Stomach (tissue), 19 donors: ENCODE measurements at places on chromosomes 3 and 15.

DNA sequence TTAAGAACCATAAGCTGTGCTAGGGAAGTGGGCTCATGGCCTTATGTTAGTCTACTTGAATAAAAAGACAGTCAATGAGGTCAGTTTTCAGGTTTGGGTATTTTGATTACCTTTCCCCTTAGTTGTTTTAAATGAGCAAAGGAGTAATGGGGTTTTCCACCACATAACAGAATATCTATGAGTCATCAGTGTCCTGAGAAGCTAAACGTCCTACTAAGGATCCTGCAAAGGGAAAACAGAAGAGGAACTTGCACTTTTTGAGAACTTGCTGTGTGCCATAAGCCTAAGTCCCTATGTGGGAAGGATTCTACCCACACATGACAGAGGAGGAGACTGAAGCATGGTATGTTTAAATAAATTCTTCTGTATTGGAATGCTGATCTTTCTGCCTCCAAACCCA lies 292.8 kb upstream of the TMC3 start:
- no peaks in the 10 kb centered on the region for H3K27me3 ChIP-seq
- H3K4me3 ChIP-seq, result no peak overlapping the region
- no peaks in the 10 kb centered on the region for H3K4me1 ChIP-seq
- H3K27ac ChIP-seq, result no peak overlapping the region
- H3K36me3 ChIP-seq, result no peaks in the 10 kb centered on the region

DNA sequence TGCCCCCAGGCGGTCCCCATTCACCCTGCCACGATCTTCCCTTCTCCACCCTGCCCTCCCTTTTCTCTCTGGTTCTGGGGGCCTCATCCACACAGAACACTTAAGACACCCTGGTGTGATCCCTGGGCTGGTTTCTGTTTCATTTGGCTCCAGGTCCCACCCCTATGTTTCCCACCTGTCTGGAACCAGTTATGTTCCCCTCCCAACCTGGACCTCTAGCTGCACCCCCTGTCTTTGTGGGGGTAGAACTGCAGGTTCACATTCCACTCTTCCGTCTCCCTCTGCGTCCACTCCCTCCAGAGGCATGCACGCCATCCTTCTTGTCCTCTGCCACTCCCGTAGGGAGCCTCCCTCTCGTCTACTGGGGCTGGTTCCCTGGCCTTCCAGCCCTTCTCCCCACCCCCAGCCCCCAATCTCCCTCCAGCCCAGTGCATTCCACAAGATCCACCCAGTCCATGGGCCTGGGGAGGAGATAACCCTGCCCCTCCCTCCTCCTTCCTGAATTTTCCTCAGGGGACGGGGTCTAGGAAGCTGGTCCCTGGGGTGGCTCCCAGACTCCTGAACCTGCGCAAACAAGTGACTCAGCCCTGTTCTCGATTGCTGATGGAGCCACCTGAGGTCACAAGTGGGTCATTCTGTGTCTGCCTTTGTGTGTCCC lies 73.8 kb downstream of the ABTB1 start:
- H3K27me3 ChIP-seq, result no peaks in the 10 kb centered on the region
- DNase-seq, result peak; percentile 61
- H3K4me3 ChIP-seq, result no peak overlapping the region
- peak overlapping the region; percentile 73 for H3K27ac ChIP-seq
- no peaks in the 10 kb centered on the region for H3K36me3 ChIP-seq
- peaks cover 63% of the 10 kb centered on the region for H3K4me1 ChIP-seq

GRCh38 chr3:195750797-195751520 lies 30.2 kb downstream of the MUC20 start:
- H3K4me1 ChIP-seq, result peaks cover 8% of the 10 kb centered on the region
- H3K36me3 ChIP-seq, result no peaks in the 10 kb centered on the region
- H3K27ac ChIP-seq, result no peak overlapping the region
- H3K4me3 ChIP-seq, result no peak overlapping the region

DNA sequence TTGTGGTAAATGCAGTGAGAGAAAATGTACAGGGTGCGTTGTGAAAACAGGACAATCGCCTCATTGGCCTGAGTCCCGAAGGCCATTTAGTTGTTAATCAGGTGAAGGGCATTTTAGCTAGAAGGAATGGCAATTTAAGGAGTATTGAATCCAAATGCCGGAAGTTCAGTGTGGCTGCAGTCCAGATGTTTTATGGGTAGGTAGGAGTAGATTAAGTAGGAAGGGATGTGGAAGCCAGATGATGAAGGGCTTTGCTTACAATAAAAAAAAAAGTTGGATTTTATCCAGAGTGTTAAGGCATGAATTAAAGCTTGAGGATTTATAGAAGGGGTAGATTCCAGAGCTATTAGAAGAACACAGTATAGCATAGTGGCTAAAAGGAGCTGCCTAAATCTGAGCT lies 572.7 kb downstream of the NLGN1 start:
- H3K4me1 ChIP-seq, result no peaks in the 10 kb centered on the region
- no peak overlapping the region for H3K27ac ChIP-seq
- no peaks in the 10 kb centered on the region for H3K27me3 ChIP-seq
- no peak overlapping the region for H3K4me3 ChIP-seq
- DNase-seq, result no peak

- H3K27ac ChIP-seq, result no peak overlapping the region
- no peak overlapping the region for H3K4me3 ChIP-seq
- H3K4me1 ChIP-seq, result no peaks in the 10 kb centered on the region
- DNase-seq, result no peak
- H3K27me3 ChIP-seq, result no peaks in the 10 kb centered on the region
Measured at GRCh38 chr15:61974118-61974517, 86.1 kb downstream of the VPS13C start.

GRCh38 chr15:75718328-75718727 lies 5.7 kb upstream of the CSPG4 start:
- no peaks in the 10 kb centered on the region for H3K36me3 ChIP-seq
- peak overlapping the region; percentile 61 for H3K27ac ChIP-seq
- no peaks in the 10 kb centered on the region for H3K27me3 ChIP-seq
- H3K4me1 ChIP-seq, result peaks cover 12% of the 10 kb centered on the region

- DNase-seq, result no peak
- no peak overlapping the region for H3K4me3 ChIP-seq
- no peaks in the 10 kb centered on the region for H3K4me1 ChIP-seq
- H3K27ac ChIP-seq, result no peak overlapping the region
- no peaks in the 10 kb centered on the region for H3K27me3 ChIP-seq
Measured at GRCh38 chr3:5226783-5227182, 39.3 kb downstream of the EDEM1 start.

DNA sequence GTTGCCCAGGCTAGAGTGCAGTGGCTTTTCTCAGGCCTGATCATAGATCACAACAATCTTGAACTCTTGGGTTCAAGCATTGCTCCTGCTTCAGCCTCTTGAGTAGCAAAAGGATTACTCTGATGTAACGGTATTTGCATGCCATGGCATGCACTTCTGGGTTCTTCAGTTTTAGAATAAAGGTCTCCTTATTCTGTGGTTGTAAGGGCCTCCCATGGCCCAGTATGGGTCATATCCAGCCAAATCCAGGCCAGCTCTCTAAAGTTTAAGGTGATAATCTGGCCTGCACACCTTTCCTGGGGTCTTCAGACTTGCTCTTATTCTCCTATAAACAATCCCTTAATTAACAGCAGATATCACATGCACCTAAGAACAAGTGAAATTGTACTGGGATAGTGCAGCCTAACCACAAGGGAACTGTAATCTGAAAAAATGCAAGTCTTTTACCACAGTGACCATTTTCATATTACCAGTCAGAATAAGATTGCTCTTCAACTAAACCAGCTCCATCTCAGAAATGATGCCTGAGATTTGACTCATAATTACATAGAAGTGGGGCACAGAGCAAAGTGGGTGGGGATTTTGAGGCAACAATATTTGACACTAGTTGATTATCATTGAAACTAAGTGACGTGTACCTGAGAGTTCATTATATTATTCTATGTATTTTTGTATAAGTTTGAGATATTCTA lies 25.4 kb downstream of the COMMD2 start:
- no peaks in the 10 kb centered on the region for H3K36me3 ChIP-seq
- no peak overlapping the region for H3K4me3 ChIP-seq
- H3K27me3 ChIP-seq, result no peaks in the 10 kb centered on the region
- no peak overlapping the region for H3K27ac ChIP-seq
- no peaks in the 10 kb centered on the region for H3K4me1 ChIP-seq
- no peak for DNase-seq

DNA sequence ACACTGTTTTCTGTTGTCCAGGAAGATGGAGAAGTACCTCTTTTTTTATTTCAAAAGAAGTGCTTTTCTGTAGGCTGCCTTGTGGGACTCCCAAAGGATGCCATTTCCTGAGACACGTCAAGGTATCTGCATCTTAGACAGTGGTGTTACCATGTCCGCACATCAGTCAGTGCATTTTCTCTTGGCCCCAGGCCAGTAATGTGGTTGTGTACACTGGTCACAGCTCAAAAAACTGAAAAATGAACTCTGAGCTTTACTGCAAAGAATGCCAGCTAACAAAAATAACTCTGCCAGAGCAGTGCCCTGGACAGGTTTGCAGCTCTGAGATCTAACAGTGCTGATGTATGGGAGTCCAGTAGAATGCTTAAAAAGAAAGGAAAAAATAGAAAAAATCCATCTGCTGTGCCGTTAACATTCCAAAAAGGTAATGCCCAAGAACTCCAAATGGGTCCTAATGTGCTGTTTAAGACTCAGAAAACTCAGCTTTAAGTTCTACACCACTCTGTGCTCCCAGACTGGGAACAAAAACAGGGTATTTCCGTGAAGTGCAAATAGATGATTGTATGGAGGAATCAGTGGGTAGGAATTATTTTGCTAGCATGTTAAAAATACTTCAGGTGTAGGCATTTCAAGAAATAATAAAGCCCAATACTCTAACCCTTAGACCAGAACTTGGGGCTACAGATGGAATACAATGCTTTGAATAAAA lies 315.9 kb downstream of the FEZF2 start:
- no peaks in the 10 kb centered on the region for H3K27me3 ChIP-seq
- no peaks in the 10 kb centered on the region for H3K36me3 ChIP-seq
- no peaks in the 10 kb centered on the region for H3K4me1 ChIP-seq
- no peak overlapping the region for H3K27ac ChIP-seq

DNA sequence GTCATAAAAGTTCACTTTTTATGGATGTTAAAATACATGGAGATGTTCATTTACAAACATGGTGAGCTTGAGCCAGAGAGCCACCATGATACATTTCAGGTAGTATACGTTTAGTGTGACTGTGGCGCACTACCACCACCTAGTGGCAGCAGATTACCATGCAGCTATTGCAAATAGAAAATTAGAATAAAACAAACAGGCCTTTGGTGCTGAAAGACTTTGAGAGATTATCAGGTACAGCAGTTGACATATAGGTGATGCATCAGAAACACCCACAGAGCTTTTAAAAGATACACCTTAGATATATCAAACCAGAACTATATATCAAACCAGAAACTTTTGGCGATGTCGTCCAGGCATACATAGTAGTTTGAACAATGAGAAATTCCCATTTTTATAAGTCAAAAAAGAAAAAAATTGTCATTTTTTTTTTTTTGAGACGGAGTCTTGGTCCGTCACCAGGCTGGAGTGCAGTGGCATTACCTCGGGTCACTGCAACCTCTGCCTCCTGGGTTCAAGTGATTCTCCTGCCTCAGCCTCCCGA lies 42.0 kb upstream of the ICE2 start:
- H3K4me1 ChIP-seq, result no peaks in the 10 kb centered on the region
- H3K36me3 ChIP-seq, result no peaks in the 10 kb centered on the region
- no peaks in the 10 kb centered on the region for H3K27me3 ChIP-seq
- H3K4me3 ChIP-seq, result no peak overlapping the region
- DNase-seq, result peak; percentile 82

GRCh38 chr3:147630921-147631415 lies 221.8 kb downstream of the ZIC1 start:
- H3K27me3 ChIP-seq, result no peaks in the 10 kb centered on the region
- no peak overlapping the region for H3K4me3 ChIP-seq
- no peaks in the 10 kb centered on the region for H3K36me3 ChIP-seq
- no peaks in the 10 kb centered on the region for H3K4me1 ChIP-seq

- DNase-seq, result peak; percentile 30
- peaks cover 28% of the 10 kb centered on the region for H3K4me1 ChIP-seq
- peak overlapping the region; percentile 92 for H3K27ac ChIP-seq
- H3K27me3 ChIP-seq, result no peaks in the 10 kb centered on the region
- H3K36me3 ChIP-seq, result no peaks in the 10 kb centered on the region
Measured at GRCh38 chr15:43329217-43329959, 985 bp downstream of the LCMT2 start.

GRCh38 chr15:32746116-32746857 lies 28.5 kb downstream of the GREM1 start:
- no peak for DNase-seq
- no peaks in the 10 kb centered on the region for H3K36me3 ChIP-seq
- H3K4me3 ChIP-seq, result no peak overlapping the region
- no peak overlapping the region for H3K27ac ChIP-seq

DNA sequence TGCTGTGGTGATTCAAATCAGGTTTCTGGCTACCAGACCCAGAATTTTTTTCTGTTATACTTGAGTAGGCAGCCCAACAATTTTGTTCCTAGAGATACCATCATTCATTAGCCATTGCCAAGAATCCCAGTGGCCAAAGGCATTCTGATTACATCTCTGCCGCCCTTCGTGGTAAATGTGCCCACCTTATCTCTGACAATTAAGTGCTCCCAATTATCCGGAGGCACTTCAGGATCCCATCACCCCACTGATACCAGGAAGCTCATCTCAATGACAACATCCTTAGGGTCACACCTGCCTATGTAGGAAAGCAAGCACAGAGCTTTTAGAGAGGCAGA lies 43.2 kb upstream of the RPL35A start:
- no peaks in the 10 kb centered on the region for H3K36me3 ChIP-seq
- peak overlapping the region; percentile 30 for H3K27ac ChIP-seq
- peaks cover 12% of the 10 kb centered on the region for H3K4me1 ChIP-seq
- no peak overlapping the region for H3K4me3 ChIP-seq
- no peak for DNase-seq
- no peaks in the 10 kb centered on the region for H3K27me3 ChIP-seq

DNA sequence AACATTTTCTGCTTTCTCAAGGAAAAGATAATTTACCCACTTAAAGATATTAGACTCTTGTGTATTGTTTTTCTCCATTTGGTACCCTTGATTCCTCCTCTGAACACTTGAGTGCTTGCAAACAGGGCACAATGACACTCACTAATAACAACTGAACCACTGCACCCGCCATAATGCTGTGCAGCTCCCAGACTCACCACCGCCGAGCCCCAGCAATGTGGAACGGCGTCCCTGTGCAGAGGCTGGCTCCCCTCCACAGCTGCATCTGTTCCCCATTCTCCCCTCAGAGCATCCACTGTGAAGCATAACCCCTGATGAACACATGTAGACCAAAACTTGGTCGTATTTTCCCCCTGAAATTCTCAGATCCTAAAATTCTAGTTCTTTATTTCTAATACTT lies 276.2 kb upstream of the PLSCR5 start:
- no peaks in the 10 kb centered on the region for H3K4me1 ChIP-seq
- H3K36me3 ChIP-seq, result no peaks in the 10 kb centered on the region
- no peak overlapping the region for H3K27ac ChIP-seq

GRCh38 chr3:101117465-101117864 lies 124.2 kb upstream of the ABI3BP start:
- no peak overlapping the region for H3K4me3 ChIP-seq
- DNase-seq, result no peak
- H3K27ac ChIP-seq, result no peak overlapping the region
- no peaks in the 10 kb centered on the region for H3K27me3 ChIP-seq
- no peaks in the 10 kb centered on the region for H3K36me3 ChIP-seq

GRCh38 chr3:28012830-28013229 lies 228.6 kb upstream of the CMC1 start:
- no peak overlapping the region for H3K4me3 ChIP-seq
- no peak overlapping the region for H3K27ac ChIP-seq
- H3K36me3 ChIP-seq, result no peaks in the 10 kb centered on the region
- H3K27me3 ChIP-seq, result no peaks in the 10 kb centered on the region

- no peaks in the 10 kb centered on the region for H3K36me3 ChIP-seq
- no peaks in the 10 kb centered on the region for H3K27me3 ChIP-seq
- DNase-seq, result no peak
- H3K27ac ChIP-seq, result no peak overlapping the region
- H3K4me1 ChIP-seq, result no peaks in the 10 kb centered on the region
Measured at GRCh38 chr15:77851691-77852090, 219.0 kb upstream of the LINGO1 start.

GRCh38 chr15:96037584-96037983 lies 292.9 kb upstream of the NR2F2 start:
- H3K27ac ChIP-seq, result no peak overlapping the region
- H3K4me3 ChIP-seq, result no peak overlapping the region
- H3K36me3 ChIP-seq, result no peaks in the 10 kb centered on the region
- H3K27me3 ChIP-seq, result no peaks in the 10 kb centered on the region
- no peak for DNase-seq
